Stomach (tissue), 19 donors: ENCODE measurements at places on chromosomes 7 and 10.

DNA sequence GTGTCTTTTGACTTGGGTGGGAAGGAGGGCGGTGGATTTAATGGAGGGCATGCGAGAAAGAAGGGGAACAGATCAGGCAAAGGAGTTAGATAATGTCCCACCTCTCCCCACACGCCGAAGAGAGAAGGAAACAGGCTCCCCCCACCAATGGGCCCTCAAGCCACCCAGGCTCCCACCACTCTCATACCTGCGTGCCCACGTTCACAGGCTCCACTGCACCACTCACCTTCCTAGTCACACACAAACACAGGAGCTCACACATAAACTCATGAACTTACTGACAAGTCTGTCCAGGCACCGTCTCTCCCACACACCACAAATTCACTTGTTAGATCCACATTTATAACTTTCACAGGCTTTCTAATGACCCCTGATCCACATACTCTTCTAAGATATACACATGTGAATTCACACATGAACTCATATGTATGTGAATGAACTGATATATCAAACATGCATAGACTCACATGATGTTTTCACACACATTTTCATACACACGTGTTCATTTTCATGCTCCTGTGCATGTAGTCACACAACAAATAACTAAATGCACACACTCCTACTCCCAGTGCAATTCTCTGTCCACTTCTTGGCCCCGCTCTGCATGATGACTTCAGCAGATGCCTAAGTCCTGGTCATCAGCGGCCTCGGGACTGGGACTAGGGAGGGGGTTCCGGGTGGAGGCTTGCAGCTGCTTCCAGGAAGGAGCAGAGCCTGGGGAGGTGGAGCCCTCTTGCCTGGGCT is 1.5 kb downstream of the LZTS2 start:
- H3K27me3 ChIP-seq: no peaks in the 10 kb centered on the region
- peaks cover 37% of the 10 kb centered on the region for H3K36me3 ChIP-seq
- peaks cover 44% of the 10 kb centered on the region for H3K4me1 ChIP-seq
- DNase-seq: peak; percentile 93
- peak overlapping the region; percentile 89 for H3K4me3 ChIP-seq
- peak overlapping the region; percentile 100 for H3K27ac ChIP-seq

- H3K27me3 ChIP-seq: no peaks in the 10 kb centered on the region
- no peak overlapping the region for H3K4me3 ChIP-seq
- H3K36me3 ChIP-seq: no peaks in the 10 kb centered on the region
Observed at GRCh38 chr10:1664333-1664964, 72.9 kb downstream of the ADARB2 start.

DNA sequence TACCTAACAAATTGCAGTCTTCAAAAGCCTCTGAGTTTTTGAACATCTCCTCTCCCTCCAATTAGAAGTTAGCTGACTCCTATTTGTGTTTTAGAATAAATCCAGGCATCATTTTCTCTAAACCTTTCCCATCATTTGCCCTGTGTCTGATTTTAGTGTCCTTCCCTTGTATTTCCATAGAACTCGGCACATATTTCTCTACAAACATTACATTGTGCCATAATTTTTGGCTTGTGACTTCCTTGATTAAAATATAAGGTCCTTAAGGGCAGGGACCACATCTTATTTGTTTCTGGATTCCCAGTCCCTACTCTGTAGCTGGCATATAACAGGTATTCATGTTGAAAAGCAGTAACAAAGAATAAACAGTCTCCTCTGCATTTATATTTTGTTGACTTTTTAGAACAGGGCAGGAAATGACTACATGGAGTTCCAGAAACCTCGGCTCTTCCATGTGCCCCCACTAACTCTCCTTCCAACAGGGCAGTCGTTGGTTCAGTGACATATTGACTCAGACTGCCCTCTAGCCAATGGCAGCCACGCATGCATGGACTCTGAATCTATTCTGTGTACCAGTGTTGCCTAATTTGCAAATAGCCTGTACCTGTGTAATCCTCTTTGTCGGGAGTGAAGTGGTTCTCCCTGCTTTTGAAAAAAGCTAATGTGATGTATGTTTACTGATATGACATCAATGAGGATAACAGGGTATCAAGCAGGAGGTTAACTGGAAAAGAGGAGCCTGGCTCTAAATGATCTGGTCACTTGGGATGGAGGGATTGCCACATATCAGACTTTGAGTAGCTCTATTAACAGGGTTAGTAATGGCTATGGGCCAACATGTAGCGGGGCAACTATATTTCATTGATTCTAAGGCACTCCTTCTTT is 19.8 kb upstream of the CPN1 start:
- H3K4me1 ChIP-seq: no peaks in the 10 kb centered on the region
- no peak overlapping the region for H3K4me3 ChIP-seq
- H3K36me3 ChIP-seq: no peaks in the 10 kb centered on the region
- peaks cover 3% of the 10 kb centered on the region for H3K27me3 ChIP-seq

GRCh38 chr7:100176096-100177044 is 811 bp downstream of the GPC2 start:
- H3K27ac ChIP-seq: no peak overlapping the region
- H3K27me3 ChIP-seq: peaks cover 6% of the 10 kb centered on the region
- DNase-seq: no peak
- H3K36me3 ChIP-seq: no peaks in the 10 kb centered on the region
- peaks cover 18% of the 10 kb centered on the region for H3K4me1 ChIP-seq

- H3K27me3 ChIP-seq: no peaks in the 10 kb centered on the region
- DNase-seq: no peak
- no peak overlapping the region for H3K27ac ChIP-seq
- H3K4me1 ChIP-seq: peaks cover 18% of the 10 kb centered on the region
- H3K4me3 ChIP-seq: no peak overlapping the region
Observed at GRCh38 chr10:1423676-1424253, 313.6 kb downstream of the ADARB2 start.

DNA sequence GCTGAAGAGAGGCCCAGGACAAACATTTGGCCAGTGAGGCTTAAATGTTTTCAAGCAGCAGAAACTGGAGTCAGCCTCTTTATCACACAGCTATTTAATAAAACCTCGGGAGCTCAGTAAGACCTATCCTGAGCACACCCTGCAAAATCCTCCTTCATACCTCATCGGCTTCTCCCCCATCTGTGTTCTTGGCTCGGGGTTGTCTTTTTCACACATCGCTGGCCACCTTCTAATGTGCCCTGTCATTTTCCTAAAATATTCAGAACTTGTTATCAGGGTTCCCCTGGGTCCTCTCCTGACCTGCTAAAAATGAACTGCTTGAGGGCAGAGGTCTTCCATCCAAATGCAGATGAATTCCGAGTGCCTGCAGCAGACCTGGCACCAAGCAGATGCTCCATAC is 310.3 kb upstream of the AKR1E2 start:
- H3K4me1 ChIP-seq: peaks cover 6% of the 10 kb centered on the region
- no peaks in the 10 kb centered on the region for H3K27me3 ChIP-seq
- DNase-seq: no peak
- H3K4me3 ChIP-seq: no peak overlapping the region
- no peaks in the 10 kb centered on the region for H3K36me3 ChIP-seq

GRCh38 chr7:139703487-139704307 is 74.1 kb downstream of the HIPK2 start:
- H3K27me3 ChIP-seq: no peaks in the 10 kb centered on the region
- H3K27ac ChIP-seq: peak overlapping the region; percentile 54
- H3K36me3 ChIP-seq: peaks cover 62% of the 10 kb centered on the region
- DNase-seq: no peak

DNA sequence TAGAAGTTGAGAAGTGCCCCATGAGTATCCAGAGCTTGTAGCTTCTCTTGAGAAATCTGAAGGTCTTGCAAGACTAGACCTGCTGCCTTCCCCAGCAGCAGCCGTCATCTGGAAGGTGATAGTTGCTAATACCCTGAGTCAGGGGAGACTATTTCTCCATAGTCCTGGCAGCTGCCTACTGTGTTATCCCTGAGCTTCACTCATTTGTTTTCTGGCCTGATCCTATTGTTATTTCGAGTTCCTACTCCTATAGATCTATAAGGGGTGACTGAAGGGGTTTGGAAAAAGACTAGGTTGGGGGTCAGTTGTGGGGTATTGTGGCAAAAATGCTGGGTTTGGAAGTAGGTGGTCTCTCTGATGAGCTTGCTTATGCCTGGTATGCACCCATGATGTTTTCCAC is 297.8 kb downstream of the CNTNAP2 start:
- H3K36me3 ChIP-seq: no peaks in the 10 kb centered on the region
- no peaks in the 10 kb centered on the region for H3K4me1 ChIP-seq
- no peak overlapping the region for H3K4me3 ChIP-seq
- H3K27me3 ChIP-seq: no peaks in the 10 kb centered on the region
- H3K27ac ChIP-seq: no peak overlapping the region

DNA sequence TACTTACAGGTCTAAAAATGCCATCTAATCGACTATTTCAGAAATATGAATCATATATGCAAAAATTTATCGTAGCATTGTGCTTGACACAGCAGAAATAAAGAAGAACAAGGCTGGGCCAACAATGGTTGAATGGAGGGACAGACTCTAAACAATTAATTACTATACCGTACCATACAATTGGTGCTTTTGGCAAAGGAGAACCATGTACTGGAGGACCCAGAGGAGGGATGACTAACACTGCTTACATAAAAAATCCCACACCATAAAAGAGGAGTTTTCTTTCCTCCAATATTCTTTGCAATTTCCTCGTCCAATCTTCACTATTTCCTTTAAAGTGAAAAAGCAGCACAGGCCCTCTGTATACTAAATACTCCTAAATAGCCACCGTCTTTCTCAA is 94.1 kb downstream of the SGMS1 start:
- no peak for DNase-seq
- no peak overlapping the region for H3K27ac ChIP-seq
- H3K4me3 ChIP-seq: no peak overlapping the region
- H3K27me3 ChIP-seq: no peaks in the 10 kb centered on the region
- H3K4me1 ChIP-seq: peaks cover 16% of the 10 kb centered on the region
- no peaks in the 10 kb centered on the region for H3K36me3 ChIP-seq

- H3K27ac ChIP-seq: no peak overlapping the region
- H3K4me3 ChIP-seq: no peak overlapping the region
- DNase-seq: no peak
- no peaks in the 10 kb centered on the region for H3K4me1 ChIP-seq
- no peaks in the 10 kb centered on the region for H3K27me3 ChIP-seq
- no peaks in the 10 kb centered on the region for H3K36me3 ChIP-seq
Observed at GRCh38 chr10:105148456-105148855, 507.4 kb downstream of the SORCS3 start.

DNA sequence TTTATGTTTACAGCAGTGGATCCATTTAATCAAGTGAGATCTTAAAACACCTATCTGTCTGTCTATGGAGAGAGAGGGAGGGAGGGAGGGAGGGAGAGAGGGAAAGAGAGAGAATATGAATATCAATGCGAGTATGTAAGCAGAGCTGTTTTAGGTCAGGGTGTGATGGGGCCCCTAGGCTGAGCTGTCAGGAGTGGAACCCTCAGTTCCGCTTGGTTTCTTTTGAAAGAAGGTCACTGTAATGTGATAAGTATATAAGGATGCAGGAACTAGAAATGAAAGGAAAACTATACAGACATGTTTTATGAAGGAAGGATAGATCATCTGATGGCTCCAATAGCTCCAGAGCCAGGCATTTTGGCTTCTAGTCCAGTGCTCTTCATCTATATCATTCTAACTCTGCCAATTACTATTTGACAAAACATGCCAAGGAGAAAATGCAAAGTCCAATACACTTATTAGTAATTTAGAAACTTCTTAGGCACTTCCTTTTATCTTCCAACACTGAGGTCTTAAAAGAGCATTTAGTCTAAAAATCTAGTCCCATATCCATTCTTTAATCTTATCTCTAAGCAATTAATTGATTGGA is 70.3 kb downstream of the NRCAM start:
- no peak for DNase-seq
- H3K27ac ChIP-seq: no peak overlapping the region
- no peak overlapping the region for H3K4me3 ChIP-seq
- no peaks in the 10 kb centered on the region for H3K27me3 ChIP-seq
- H3K36me3 ChIP-seq: no peaks in the 10 kb centered on the region
- no peaks in the 10 kb centered on the region for H3K4me1 ChIP-seq

GRCh38 chr7:48512892-48513291 is 341.6 kb downstream of the ABCA13 start:
- DNase-seq: no peak
- no peaks in the 10 kb centered on the region for H3K4me1 ChIP-seq
- H3K36me3 ChIP-seq: no peaks in the 10 kb centered on the region
- H3K27ac ChIP-seq: no peak overlapping the region
- H3K4me3 ChIP-seq: no peak overlapping the region
- H3K27me3 ChIP-seq: no peaks in the 10 kb centered on the region

DNA sequence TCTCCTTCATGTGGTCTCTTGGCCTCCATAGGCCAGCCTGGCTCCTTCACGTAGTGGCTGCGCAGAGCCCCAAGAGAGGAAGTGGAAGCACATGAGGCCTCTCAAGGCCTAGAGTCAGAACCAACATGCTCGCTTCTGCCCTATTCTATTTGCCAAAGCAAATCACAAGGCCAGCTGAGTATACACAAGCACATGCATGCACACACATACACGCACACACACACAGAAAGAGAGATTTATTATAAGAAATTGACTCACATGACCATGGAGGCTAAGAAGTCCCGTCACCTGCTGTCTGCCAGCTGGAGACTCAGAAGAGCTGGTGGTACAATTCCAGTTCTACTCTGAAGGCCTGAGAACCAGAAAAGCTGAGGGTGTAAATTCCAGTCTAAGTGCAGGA is 64.3 kb upstream of the NRP1 start:
- H3K36me3 ChIP-seq: no peaks in the 10 kb centered on the region
- H3K27ac ChIP-seq: no peak overlapping the region
- no peaks in the 10 kb centered on the region for H3K27me3 ChIP-seq
- DNase-seq: no peak
